ENCODE measurements at places on chromosomes 5 and 9.

- no peak for DNase-seq
These were observed 66.4 kb downstream of the POU5F2 start for GRCh38 chr5:93674866-93675459.

DNA sequence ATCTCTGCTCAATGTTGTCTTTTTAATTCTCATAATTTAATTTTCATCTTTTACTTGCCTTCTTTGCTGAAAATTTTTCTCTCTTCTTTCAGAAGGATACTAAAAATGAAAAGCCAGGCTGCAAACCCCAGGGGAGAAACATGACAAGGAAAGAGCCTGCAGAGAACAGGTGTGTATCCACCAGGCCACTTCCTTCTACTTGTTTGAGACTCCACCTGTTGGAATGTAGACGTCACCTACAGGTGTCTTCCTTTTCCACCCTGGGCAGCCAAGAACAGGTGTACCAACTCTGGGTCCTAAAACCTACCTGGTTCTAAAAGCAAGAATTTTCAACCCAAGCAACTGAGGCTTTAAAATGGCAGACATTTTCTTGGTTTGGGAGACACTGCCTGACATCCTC, 166.8 kb downstream of the ATP10B start:
- DNase-seq, result no peak

- no peak for DNase-seq
These were observed 18.8 kb downstream of the GLE1 start for GRCh38 chr9:128523199-128523925.

DNA sequence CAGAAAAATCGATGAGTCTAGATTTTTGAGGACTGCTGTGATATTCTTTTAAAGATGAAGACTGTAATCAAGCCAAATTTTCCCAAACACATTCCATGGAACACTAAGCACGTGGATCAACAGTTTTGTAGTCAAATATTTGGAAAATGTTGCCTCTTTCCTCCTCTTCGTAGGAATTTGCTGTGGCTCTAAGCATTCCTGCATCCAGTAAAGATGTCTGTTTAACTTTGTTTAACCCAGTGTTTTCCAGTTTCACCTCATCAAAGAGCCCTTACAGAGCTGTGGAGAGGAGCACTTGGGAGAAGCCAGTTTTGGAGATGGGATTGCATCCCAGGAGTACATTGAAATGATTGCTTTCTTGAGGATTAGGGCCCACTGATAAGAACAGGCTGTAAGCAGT, 58.9 kb downstream of the INSYN2B start:
- DNase-seq, result no peak

DNA sequence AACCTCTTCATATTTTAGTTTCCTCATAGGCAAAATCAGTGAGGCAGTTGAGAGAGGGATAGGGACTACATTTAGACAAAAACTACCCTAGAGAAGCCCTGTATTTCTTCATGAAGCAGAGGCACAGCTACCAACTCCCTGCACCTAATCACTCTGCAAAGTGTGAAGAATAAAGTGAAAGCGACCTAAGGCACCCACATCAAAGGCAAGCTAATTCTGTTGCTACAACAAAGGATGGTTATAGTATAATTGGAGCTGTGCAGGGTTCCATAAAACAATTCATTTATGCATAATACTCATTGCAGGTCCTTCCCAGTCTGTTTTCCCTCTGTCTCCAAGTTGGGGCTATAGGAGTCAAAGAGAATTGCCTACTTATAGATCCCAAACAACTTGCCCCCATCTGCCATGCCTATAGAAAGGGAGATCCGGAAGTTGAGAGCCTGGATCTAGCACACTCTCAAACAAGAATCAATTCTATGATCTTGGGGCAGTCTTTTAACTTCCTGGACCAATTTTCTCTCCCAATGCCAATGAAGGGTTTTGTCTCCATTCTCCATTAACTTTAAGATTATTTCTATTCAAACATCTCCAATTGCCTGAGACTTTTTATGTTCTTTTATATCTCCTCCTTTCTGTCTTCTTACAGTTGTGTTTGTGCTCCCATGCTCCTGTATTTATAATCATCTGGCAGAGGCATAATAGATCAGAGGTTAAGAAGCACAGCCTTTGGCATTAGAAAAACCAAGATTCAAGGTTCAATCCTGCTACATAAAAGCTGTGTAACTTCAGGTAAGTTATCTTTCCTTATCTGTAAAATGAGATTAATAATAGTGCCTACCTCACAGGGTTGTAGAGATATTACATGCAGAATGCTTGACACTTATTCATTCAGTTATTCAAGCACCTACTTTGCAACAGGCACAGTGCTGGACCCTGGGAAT, 56.0 kb upstream of the PTGER4 start:
- no peak for DNase-seq

- no peak for DNase-seq
These were observed 15.5 kb downstream of the SIL1 start for GRCh38 chr5:139182528-139183296.

DNA sequence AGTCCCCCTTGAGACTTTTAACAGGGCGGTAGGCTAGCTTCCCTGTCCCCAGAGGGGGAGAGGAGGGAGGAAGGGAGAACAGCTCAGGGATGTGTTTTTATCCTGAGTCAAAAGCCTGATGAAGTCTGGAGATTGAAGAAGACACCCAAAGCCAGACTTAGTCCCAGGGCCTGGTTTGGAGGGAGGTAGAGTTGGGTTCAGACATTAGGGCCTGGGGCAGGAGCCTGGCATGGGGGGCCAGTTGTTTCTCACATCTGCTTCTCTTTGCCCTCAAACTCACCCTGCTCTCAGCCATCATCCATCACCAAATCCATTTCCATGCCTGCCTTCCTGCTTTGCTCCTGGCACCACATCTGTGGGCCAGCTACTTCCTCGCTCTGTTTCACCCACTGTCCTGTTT, 2.9 kb downstream of the MYORG start:
- no peak for DNase-seq

DNA sequence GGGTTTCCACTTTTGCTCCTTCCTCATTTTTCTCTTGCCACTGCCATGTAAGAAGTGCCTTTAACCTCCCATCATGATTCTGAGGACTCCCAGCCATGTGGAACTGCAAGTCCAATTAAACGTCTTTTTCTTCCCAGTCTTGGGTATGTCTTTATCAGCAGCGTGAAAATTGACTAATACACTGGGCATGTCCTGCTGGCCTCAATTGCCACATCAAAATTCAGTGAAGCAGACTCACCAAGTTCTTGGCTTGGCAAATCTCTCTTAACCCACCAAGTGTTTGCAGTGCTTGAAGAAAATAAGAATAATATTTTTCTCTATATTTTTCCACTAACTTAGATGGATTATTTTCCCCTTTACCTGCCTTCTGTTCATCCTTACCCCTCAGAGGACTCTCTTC, 212.0 kb downstream of the BRINP1 start:
- DNase-seq, result no peak

- no peak for DNase-seq
These were observed 147.6 kb downstream of the KIAA0825 start for GRCh38 chr5:94470802-94471201.

DNA sequence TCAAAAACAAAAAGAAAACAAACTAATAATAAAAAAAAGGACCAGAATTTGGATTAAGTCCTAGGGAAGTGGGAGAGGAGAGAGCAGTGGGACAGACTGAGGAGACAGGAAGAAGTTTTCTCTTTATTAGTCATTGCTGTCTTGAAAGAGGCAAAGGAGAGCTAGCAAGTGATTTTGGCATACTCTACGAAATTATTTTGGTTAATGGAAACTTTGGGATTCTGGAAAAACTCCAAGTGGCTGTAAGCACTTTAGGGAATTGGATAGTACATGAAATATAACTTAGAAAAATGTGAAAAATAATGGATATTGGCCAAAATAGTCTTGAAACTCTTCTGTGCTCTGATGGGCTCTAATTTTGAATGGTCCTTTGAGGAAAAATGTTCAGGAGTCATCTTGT, 1641.8 kb upstream of the WWC1 start:
- no peak for DNase-seq

DNA sequence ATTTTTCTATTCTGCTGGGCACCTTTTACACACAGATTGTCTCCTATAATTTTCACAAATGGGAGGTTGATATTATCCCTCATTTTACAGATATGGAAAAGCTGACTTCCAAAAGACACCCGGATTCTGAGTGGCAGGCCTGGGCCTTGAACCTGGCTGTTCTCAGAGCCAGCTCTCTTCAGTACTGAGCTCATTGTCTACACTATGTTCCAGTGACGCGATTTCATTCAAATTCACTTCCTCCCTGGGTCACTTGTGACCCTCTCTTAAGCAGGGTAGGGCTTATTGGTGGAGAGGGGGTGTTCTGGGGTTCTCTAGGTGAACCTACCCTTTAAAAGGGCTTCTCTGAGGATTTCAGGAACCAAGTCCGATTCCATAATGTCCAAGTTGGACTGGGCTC, 70.2 kb downstream of the ANKRD33B start:
- DNase-seq, result no peak

- no peak for DNase-seq
These were observed 433.1 kb upstream of the CDH18 start for GRCh38 chr5:20420991-20421595.

DNA sequence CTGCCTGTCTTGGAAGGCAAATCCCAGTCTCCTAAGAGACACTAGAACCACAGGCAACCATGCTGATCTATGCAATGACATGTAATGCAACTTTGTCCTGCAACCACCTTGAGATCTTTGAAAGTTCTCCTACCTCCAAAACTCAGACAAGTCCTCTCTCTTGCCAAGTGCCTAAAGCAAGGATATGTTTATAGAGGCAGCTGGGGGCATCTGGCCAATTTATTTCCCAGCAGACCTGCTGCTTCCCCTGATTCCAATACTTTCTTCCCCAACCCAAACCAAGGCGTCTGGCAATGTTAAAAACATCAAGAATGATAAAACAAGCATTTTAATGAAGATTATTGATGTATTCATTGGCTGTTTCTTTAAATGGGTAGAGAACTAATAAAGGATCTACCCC, 138.4 kb downstream of the DOCK8 start:
- no peak for DNase-seq

- DNase-seq, result no peak
These were observed 107.6 kb downstream of the SYK start for GRCh38 chr9:90909225-90909624.

DNA sequence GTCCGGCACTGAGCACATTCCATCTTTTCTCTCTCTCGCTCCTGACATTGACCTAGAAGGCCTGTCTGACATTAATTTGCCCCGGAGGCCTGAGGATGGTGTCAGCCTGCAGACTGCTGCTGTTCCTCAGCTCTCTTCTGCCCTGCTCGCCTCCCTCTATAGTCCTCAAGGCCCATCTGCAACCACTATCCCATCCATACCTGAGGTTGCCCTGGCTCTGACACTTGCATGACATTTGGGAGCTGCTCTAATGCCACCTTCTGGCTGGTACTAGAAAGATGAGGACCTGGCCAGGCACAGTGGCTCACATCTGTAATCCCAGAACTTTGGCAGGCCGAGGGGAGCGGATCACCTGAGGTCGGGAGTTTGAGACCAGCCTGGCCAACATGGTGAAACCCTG, 38.6 kb upstream of the GGTA1 start:
- no peak for DNase-seq

GRCh38 chr5:116763987-116764866, 189.6 kb upstream of the SEMA6A start:
- DNase-seq, result no peak

GRCh38 chr5:80608731-80609130, 38.7 kb upstream of the ANKRD34B start:
- no peak for DNase-seq

All from coronary artery (tissue), 2 donors.